Vein endothelial cell (primary cell): ENCODE measurements at places on chromosomes 13 and 19. TPM values are rescaled to one million over a fixed set of nuclear protein-coding genes. Genes with fewer than 3 reads are reported as not detected.

CCDC169 gene
- total RNA-seq, result 1.3 and 4.5 TPM in 2 replicates

NALCN gene
- total RNA-seq, result 8.5 and 9.5 TPM in 2 replicates

RNF113B gene
- not detected in 2 replicates for total RNA-seq

THSD1 gene
- total RNA-seq, result 67.3 and 85.3 TPM in 2 replicates

NKPD1 gene
- total RNA-seq, result 0.65 TPM in 1 of 2 replicates, not detected in the other

CATSPERD gene
- total RNA-seq, result not detected in 2 replicates

S1PR5 gene
- total RNA-seq, result not detected in 2 replicates

RNF6 gene
- 37.2 and 50.7 TPM in 2 replicates for total RNA-seq

FPR2 gene
- not detected in 2 replicates for total RNA-seq

MRPL34 gene
- total RNA-seq, result 35.3 and 40.2 TPM in 2 replicates

CAPN12 gene
- total RNA-seq, result not detected in 2 replicates

PGLYRP2 gene
- under 0.01 TPM in 1 of 2 replicates, not detected in the other for total RNA-seq

LACC1 gene
- total RNA-seq, result 7.8 and 9.8 TPM in 2 replicates

APOC1 gene
- 0.33 and 0.86 TPM in 2 replicates for total RNA-seq

CARM1 gene
- total RNA-seq, result 52.2 and 57.8 TPM in 2 replicates

ANKLE1 gene
- 0.96 and 1.3 TPM in 2 replicates for total RNA-seq

FUT1 gene
- 6.5 and 8.5 TPM in 2 replicates for total RNA-seq

SCN1B gene
- 9.5 and 10.3 TPM in 2 replicates for total RNA-seq

SELENOV gene
- not detected in 2 replicates for total RNA-seq

RASAL3 gene
- total RNA-seq, result 21.1 and 38.5 TPM in 2 replicates
